ENCODE measurements at places on chromosomes 6 and 20.

DNA sequence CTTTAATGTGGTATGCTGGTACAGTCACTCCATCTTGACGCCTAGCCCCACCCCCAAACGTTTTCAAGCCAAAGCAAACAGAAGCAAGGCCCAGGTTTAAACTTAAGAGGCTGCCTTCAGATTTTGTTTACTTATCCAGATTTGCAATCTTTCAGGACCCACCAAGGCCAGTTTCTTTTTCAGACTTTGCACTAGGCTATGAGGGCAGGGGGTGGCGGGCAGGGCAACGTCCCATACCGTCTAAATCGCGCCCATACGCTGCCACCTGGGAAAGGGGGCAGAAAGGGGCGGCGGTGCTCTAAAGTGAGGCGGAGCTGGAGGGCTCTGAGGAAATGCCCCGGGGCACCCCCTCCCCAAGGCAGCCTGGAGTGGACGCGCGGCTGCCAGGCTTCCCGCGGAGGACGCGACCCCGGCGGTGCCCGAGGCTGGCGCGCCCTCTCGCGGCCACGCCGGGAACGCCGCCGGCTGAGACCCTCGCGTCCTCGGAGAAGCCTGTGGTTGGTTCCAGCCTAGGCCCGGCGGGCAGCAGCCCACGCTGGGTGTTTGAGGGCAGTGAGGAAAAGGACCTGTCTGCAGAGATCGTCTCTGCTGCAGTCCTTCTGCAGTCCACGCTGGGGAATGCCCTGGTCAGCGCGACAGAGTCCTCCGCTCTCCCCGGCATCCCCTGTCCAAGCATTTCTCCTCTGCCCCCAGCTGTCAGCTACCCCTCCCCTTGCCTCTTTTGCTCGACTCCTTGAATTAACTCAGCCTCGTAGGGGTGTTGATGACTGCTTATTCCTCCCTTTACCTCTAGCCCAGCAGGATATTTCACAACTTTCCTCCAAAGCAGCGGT lies 129.2 kb upstream of the PRND start:
- DNase-seq, result peak; percentile 37

DNA sequence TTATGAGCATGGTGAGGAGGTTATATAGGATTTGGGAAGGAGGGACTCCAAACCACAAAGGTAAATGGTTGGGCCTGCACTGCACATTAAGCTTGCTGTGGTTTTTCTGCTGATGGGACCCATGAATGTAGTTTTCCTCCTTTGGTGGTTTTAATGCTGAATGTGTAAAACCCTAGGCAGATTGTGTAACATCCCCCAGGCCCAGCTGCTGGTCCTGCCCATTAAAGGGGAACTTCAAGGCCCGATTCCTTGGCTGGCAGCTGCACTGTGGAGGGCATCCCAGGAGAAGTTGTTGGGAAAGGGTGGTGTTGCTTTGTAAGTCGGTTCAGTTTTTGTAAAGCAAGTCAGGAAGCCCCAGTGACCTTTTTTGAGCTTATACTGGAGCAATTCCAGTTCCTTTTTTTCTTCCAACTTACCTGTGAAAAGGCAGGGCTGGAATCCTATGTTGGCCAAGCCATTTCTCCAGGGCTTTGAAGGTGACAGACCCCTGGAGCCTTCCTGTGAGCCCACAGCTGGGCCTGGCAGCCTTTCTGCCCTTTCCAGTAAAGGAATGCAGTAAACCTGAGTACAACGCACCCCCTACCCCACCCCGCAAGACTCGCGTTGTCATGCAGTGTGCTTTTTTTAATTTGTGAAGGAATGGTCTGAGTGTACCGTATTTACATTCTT lies 43.1 kb upstream of the NAA20 start:
- DNase-seq, result no peak

DNA sequence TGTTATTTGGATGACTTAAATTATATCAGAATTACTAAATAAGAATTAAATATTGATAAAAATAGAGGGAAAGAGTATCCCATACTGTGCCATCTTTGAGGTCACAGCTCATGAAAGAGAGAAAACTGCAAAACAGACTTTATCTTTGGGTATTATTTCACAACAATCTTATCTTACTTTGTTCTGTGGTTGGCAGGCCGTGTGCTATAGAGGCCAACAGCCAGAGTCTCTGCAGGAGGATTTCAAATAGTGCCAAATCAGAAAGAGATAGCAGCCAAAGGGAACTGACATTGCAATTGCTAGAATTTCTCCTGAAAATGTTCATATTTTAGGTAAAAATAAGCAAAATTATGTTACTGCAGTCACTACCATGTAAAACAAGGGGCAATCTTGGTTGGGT lies 354.2 kb downstream of the GRIK2 start:
- DNase-seq, result no peak

- no peak for DNase-seq
These were observed 158.0 kb upstream of the SHLD1 start for GRCh38 chr20:5592165-5592564.

DNA sequence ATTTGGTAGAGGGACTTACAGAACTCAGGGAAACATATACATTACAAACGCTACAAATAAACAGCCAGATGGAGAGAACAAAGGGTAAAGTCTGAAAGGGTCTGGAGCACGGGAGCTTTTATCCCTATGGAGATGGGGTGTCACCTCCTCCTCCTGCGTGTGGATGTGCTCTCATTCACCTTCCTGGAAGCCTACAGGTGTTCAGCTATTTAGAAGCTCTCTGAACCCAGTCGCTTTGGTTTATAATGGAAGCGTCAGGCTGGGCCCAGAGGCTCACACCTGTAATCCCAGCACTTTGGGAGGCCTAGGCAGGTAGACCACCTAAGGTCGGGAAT lies 17.7 kb upstream of the ITCH start:
- DNase-seq, result no peak

DNA sequence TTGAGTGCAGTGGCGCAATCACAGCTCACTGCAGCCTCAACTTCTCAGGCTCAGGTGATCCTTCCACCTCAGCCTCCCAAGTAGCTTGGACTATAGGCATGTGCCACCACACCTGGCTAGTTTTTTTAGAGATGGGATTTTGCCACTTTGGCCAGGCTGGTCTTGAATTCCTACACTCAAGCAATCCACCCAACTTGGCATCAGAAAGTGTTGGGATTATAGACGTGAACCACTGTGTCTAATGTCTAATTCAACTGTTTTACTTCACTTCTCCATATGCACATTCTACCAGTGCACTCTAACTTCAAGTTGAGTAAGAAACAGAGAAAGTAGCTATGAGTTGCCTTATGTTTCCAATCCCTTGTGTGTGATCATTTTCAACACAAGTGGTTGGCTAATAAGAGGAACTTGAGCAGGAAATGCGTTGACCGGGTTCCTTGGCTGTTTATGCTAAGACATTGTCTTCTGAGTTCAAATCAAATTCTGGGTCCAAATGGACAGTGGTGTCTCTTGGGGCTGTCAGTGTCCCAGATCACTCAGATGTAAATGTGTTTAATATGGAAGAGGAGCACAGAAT lies 23.9 kb downstream of the ZNF337 start:
- DNase-seq, result no peak

DNA sequence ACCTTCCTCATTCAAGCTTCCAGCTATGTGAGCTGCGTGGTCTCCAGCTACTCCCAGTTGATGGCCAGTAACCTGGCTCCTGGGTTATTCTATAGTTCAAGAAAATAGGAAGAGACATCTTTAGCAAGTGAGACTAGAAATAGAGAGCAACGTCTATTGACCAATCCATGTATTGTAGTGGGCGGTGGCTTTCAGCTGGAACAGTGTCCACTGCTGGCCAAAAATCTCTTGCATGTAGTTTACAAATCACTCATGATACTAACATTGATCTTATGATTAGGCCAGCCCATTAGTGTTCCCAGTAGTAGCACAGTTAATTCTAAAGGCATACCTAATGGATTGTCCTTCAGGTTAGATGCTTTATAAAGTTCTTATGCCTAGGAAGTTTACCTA lies 58.9 kb upstream of the SCP2D1 start:
- no peak for DNase-seq

DNA sequence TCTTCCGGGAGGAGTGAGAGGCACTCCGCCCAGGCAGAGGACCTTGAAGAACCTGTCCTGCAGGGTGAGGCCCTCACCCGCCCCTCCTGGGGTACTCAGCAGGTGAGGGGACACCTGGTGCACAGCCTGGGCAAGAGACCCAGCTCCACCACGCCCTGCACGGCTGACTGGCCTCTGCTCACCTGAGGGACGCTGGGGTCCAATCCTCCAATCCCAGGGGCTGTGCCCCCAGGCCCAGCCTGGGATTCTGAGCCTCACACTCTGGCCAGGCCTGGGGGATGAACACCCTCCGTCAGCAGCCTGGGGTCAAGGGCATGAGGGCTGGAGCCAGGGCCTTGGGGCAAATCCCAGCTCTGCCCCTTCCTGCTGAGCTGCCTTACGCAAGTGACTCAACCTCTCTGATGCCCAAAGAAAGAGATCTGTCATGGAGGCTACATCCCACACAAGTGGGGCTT lies 149.9 kb upstream of the PTPN1 start:
- DNase-seq, result no peak

- no peak for DNase-seq
These were observed 381 bp upstream of the PEX7 start for GRCh38 chr6:136822046-136822375.

DNA sequence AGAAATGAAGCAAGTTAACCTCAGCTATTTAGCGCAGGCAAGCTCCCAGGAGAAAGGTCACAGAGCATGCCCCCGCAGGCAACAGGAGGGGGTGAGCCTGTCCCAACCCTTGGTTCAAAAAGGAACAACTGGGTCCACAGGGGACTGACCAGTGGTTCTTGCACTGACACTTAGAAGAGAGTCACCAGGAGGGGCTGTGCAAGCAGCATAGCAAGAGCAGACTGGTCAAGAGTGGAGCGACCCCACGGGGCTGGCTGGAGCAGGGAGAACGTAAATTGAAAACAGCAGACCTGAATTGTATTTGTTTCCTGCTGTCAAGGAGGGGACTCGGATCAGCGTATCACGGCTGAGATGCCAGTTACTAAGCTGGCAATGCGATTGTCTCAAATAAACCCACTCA lies 32.8 kb downstream of the GABRR1 start:
- no peak for DNase-seq

GRCh38 chr6:131937703-131938631 lies 13.2 kb downstream of the CCN2 start:
- DNase-seq, result no peak

GRCh38 chr20:5504061-5504739 lies 187.4 kb upstream of the PROKR2 start:
- DNase-seq, result no peak

DNA sequence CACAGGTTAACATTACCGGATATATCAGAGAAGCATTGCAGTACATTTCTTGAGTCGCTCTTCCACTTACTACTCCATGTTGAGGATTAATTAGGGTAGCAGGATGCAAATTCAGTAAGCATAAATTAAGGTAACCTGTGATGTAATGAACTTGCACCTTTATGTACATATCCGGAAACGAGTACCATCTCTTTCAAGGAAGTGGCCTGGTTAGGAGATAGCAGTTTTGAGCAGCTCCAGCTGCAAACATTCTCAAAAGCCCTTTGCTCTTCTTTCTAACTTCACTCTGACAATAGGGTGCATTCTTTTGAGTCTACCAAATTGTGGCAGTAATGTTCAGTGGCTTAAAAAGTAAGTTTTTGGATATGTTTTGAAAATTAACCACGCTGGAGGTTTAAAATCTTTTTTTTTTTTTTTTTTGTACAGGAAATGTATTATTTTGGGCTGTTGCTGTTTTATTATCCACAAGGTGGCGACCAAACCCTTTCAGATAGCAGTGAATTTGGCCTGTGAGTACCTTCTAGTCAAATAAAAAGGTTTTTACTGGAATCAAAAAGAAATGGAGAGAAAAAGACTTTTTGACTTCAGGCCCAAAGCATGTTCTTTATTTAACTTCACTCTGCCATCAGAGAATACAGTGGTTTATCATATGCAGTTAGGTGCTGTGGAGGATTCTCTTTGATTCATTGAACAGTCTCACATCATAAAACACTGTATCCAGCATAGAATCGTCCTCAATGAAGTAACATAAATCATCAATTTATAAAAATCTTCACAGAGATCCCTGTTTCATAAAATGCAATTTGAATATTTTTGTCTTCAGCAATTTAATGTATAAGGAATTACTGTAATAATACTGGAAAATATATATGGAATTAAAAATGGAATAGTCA lies 8.9 kb downstream of the FAM217B start:
- DNase-seq, result peak; percentile 21

- DNase-seq, result no peak
These were observed 32.8 kb upstream of the ZNFX1 start for GRCh38 chr20:49310705-49311104.

- no peak for DNase-seq
These were observed 813.7 kb downstream of the KIF16B start for GRCh38 chr20:15759594-15759993.

DNA sequence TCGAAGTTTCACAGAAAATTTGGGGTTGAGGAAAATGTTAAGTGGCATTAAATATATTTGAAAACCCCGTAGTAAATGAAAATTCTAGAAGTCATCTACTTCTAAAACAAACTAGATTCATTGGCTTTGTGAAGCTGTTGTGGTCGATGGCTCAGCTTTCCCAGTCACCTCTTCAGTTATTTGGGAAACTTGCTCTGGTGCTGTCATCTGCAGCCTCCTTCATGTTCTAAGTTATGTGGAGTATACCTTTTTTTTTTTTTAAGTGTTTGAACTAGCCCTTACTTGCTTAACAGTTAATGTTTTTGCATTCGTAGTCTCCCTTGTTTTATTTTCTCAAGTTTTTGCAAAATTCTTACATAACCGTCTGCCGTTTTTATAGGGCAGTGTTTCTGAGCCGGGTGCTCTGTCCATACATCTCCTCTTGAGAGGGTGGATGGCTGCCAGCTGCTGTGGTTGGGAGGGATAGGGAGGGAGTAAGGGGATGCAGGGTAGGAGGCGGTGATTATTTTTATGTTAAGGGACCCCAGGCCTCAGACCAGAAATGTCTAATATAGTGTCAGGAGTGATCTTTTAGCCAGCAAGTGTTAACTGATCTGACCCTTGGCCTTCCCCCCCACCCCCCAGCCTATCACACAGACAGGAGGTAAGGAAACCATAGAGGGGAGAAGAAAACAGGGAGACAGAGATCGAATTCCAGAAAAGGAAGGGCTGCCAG lies 7.1 kb downstream of the RREB1 start:
- DNase-seq, result no peak

DNA sequence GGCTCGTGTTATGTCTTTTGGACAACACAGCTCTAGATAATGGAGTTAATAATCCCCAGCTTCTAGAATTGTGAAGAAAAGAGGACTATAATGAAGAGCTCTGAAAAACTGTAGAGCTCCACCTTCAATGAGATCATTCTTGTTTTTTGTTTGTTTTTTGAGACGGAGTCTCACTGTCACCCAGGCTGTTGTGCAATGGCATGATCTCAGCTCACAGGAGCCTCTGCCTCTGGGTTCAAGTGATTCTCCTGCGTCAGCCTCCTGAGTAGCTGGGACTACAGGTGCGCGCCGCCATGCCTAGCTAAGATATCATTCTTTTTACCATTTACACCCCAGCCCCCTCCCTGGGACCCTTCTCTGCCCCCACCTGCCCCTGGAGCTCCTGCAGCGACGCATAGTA lies 36.6 kb downstream of the ERGIC3 start:
- no peak for DNase-seq

DNA sequence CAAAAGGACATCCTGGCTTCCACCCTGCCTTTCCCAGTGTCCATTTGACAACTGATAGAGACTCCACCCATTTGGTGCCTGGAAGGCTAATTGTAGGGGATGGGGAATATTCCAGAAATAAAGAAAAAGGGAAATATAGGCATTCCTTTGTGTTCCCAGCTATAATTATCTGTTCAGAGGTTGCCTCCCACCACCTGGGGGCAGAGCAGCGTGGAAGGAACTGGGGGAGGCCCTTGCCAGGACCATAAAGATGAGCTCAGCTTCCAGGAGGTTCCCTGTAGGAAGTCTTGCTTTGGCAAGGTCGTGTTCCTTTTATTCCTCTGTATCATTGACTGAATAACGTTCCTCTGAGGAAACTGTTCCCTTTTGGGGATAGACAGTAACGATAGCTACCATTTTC lies 214.7 kb downstream of the TFAP2C start:
- DNase-seq, result no peak

- no peak for DNase-seq
These were observed 12.6 kb downstream of the GLP1R start for GRCh38 chr6:39061182-39061581.
